ENCODE measurements at places on chromosomes 3 and 15.

- DNase-seq, result no peak
Observed at GRCh38 chr3:61420136-61420759, 141.1 kb upstream of the PTPRG start.

DNA sequence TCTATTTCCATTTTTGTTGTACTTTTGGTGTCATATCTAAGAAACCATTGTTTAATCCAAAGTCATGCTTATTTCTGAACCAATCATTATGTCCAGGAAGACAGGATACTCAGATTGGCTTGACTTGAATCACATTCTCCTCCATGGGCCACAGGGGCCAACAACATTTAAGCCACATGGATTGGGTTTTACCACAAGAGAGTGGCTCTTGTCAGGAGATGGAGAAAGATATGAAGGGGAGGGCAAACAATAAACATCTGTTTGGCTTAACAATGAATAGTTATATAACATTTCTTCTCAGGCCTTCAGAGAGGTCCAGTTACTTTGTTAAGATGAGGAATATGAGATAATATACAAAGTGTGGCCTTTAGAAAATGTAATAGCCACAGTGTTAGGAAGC is 44.6 kb downstream of the GXYLT2 start:
- no peak for DNase-seq

GRCh38 chr3:176584413-176585176 is 612.7 kb downstream of the TBL1XR1 start:
- DNase-seq, result no peak

- DNase-seq, result no peak
Observed at GRCh38 chr3:188469228-188469885, 315.4 kb downstream of the LPP start.
